Lower lobe of right lung (tissue), 2 donors: ENCODE measurements at places on chromosomes 2 and 18.

GRCh38 chr2:176140513-176141317 is 10.6 kb upstream of the HOXD4 start:
- no peaks in the 10 kb centered on the region for H3K36me3 ChIP-seq
- H3K4me1 ChIP-seq, result peaks cover 25% of the 10 kb centered on the region
- DNase-seq, result peak; percentile 70
- H3K4me3 ChIP-seq, result peak overlapping the region; percentile 53

GRCh38 chr18:56067214-56067894 is 479.4 kb upstream of the TCF4 start:
- no peak overlapping the region for H3K4me3 ChIP-seq
- H3K27me3 ChIP-seq, result no peaks in the 10 kb centered on the region
- DNase-seq, result no peak
- H3K27ac ChIP-seq, result no peak overlapping the region
- H3K4me1 ChIP-seq, result no peaks in the 10 kb centered on the region

DNA sequence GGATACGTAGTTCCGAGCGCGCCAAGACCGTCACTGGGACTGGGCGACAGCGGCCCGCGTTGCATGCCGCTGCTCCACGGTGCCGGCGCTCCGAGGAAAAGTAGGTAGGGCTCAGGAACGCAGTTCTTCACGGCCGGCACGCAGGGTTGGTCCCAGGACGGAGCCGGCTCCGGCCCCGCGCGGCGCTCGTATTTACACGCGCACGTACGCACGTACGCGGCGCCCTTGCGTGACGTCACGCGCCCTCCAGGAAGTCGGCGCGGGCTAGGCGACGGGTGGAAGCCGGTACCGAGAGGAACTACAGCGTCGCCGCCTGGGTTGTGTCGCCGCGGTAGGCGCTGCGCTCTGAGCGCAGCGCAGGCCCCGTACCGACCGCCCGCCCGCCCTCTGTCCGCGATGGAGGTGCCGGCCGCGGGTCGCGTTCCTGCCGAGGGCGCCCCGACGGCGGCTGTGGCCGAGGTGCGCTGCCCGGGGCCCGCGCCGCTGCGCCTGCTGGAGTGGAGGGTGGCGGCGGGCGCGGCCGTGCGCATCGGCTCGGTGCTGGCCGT is at the start of gene CTDP1:
CTDP1 (plus strand) TSS at position 252 of the 548 bp plus-strand sequence; CDS start at position 397, 145 bp downstream.
- peak; percentile 96 for DNase-seq
- peak within 1 kb of the TSS; percentile 97 for H3K27ac ChIP-seq
- H3K27me3 ChIP-seq, result no peaks in the 10 kb centered on the region
- H3K4me1 ChIP-seq, result peaks cover 43% of the 10 kb centered on the region
- H3K4me3 ChIP-seq, result peak within 1 kb of the TSS; percentile 80

GRCh38 chr2:53474914-53475313 is 292.7 kb upstream of the CHAC2 start:
- H3K27ac ChIP-seq, result no peak overlapping the region
- H3K27me3 ChIP-seq, result no peaks in the 10 kb centered on the region
- no peak overlapping the region for H3K4me3 ChIP-seq
- no peaks in the 10 kb centered on the region for H3K36me3 ChIP-seq
- H3K4me1 ChIP-seq, result no peaks in the 10 kb centered on the region
- DNase-seq, result no peak

- no peak overlapping the region for H3K4me3 ChIP-seq
- no peaks in the 10 kb centered on the region for H3K36me3 ChIP-seq
- no peak overlapping the region for H3K27ac ChIP-seq
These were observed 166.8 kb downstream of the KCNS3 start for GRCh38 chr2:18045230-18045629.

DNA sequence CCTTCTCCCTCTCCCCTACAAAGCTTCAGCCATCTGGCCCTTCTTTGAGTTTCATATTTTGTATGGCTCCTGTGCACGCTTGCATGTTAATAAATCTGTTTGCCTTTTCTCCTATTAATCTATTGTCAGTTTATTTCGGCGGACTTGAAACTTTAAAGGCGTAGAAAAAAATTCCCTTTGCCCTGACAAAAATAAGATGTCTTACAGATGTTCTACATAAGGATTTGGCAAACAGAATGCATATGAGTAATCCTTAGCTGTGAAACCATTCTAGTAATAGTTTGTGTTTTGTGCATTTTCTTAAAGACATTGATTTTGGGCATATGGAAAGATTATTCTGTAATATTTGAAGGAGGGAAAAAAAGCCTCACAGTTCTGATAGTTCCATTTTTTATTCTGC is 15.0 kb upstream of the BMPR2 start:
- no peaks in the 10 kb centered on the region for H3K27me3 ChIP-seq
- no peak for DNase-seq
- no peak overlapping the region for H3K4me3 ChIP-seq
- H3K36me3 ChIP-seq, result no peaks in the 10 kb centered on the region
- no peaks in the 10 kb centered on the region for H3K4me1 ChIP-seq

GRCh38 chr18:6132751-6133368 is 237.5 kb upstream of the TMEM200C start:
- no peak overlapping the region for H3K4me3 ChIP-seq
- H3K4me1 ChIP-seq, result no peaks in the 10 kb centered on the region
- H3K36me3 ChIP-seq, result no peaks in the 10 kb centered on the region
- H3K27me3 ChIP-seq, result no peaks in the 10 kb centered on the region

- no peak overlapping the region for H3K4me3 ChIP-seq
- no peaks in the 10 kb centered on the region for H3K36me3 ChIP-seq
- H3K4me1 ChIP-seq, result peaks cover 35% of the 10 kb centered on the region
- H3K27me3 ChIP-seq, result no peaks in the 10 kb centered on the region
- peak overlapping the region; percentile 71 for H3K27ac ChIP-seq
- no peak for DNase-seq
These were observed 3.8 kb downstream of the COBLL1 start for GRCh38 chr2:164837807-164838206.

DNA sequence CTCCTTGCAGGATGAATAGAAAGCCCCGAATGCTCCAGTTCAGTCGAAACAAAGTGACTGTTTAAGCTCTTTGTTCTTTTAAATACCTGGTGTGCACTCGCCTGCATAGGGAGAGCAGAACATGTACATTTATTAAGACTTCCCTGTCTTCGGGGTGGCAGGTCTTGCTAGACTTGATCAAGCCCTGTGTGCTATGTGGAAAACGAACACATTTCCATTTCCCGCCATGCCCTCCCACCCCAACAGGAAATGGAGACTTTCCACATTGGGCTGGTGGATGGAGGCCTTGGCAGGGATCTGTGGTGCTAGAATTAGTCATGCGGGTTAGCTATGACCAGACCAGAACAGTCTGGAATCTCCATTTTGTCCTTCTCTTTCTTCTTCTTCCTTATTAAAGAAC is 321.0 kb upstream of the THSD7B start:
- H3K27ac ChIP-seq, result no peak overlapping the region
- no peak overlapping the region for H3K4me3 ChIP-seq
- no peak for DNase-seq
- H3K4me1 ChIP-seq, result no peaks in the 10 kb centered on the region

- H3K36me3 ChIP-seq, result peaks cover 3% of the 10 kb centered on the region
- H3K4me3 ChIP-seq, result no peak overlapping the region
- DNase-seq, result peak; percentile 12
- H3K27ac ChIP-seq, result no peak overlapping the region
- H3K4me1 ChIP-seq, result no peaks in the 10 kb centered on the region
These were observed 32.3 kb downstream of the ADI1 start for GRCh38 chr2:3487028-3487425.

DNA sequence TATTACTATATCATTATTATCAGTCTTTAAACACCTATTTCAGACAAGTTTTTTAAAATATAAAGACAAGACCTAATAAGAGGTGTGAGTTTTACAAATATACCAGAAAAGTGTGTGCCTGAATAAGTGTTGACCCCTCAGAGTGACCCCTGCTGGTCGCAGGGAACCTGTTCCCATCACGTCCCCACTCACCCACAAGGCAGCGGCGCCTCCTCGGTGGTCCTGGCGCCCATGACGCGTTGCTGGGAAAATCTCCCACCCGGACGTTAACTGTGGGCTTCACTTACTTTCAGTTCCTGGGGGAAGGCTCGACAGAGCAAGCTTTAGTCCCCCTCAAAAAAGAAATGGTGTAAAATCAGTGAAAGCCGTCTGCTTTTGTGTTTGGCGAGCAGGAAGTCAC is 93.5 kb downstream of the TMEM18 start:
- no peaks in the 10 kb centered on the region for H3K27me3 ChIP-seq
- H3K4me3 ChIP-seq, result no peak overlapping the region
- no peak overlapping the region for H3K27ac ChIP-seq
- no peaks in the 10 kb centered on the region for H3K36me3 ChIP-seq

- no peaks in the 10 kb centered on the region for H3K36me3 ChIP-seq
- H3K4me3 ChIP-seq, result no peak overlapping the region
- peak; percentile 34 for DNase-seq
- H3K27me3 ChIP-seq, result no peaks in the 10 kb centered on the region
- no peak overlapping the region for H3K27ac ChIP-seq
These were observed 16.2 kb downstream of the ADRA2B start for GRCh38 chr2:96099861-96100798.

GRCh38 chr18:75582406-75582821 is 154.9 kb upstream of the SMIM21 start:
- no peaks in the 10 kb centered on the region for H3K36me3 ChIP-seq
- no peaks in the 10 kb centered on the region for H3K27me3 ChIP-seq
- H3K27ac ChIP-seq, result no peak overlapping the region
- no peak overlapping the region for H3K4me3 ChIP-seq
- no peak for DNase-seq

- H3K36me3 ChIP-seq, result peaks cover 41% of the 10 kb centered on the region
- H3K4me3 ChIP-seq, result no peak overlapping the region
- no peak for DNase-seq
- H3K27ac ChIP-seq, result no peak overlapping the region
These were observed 17.9 kb downstream of the VAPA start for GRCh38 chr18:9931678-9932077.

GRCh38 chr2:73187549-73187948 is 14.8 kb upstream of the NOTO start:
- DNase-seq, result no peak
- peaks cover 5% of the 10 kb centered on the region for H3K27me3 ChIP-seq
- no peak overlapping the region for H3K4me3 ChIP-seq
- no peak overlapping the region for H3K27ac ChIP-seq
- no peaks in the 10 kb centered on the region for H3K4me1 ChIP-seq

DNA sequence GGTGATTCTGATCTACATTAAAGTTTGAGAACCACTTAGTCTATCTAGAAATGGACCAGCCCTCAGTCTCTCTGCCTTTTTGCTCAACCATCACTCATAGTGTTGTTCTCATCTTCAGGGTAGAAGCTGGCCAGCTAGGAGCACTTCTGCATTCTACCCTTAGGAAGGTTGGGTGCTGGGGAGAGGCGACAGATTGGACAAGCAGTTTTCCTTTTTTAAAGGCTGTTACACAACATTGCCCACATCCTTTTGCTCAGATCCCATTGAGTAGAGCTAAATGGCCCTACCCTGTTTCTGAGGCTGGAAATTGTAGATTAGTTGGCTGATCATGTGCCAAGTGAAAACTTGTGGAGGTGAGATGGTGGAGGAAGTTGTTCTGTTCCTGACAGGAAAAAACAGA is 35.6 kb downstream of the OSBPL6 start:
- H3K27me3 ChIP-seq, result no peaks in the 10 kb centered on the region
- no peak overlapping the region for H3K27ac ChIP-seq
- no peak for DNase-seq
- no peak overlapping the region for H3K4me3 ChIP-seq

GRCh38 chr18:74373428-74373827 is 57.8 kb downstream of the C18orf63 start:
- H3K36me3 ChIP-seq, result no peaks in the 10 kb centered on the region
- peaks cover 3% of the 10 kb centered on the region for H3K4me1 ChIP-seq
- no peak for DNase-seq
- H3K27me3 ChIP-seq, result no peaks in the 10 kb centered on the region
- no peak overlapping the region for H3K27ac ChIP-seq
- H3K4me3 ChIP-seq, result no peak overlapping the region

- H3K4me1 ChIP-seq, result peaks cover 1% of the 10 kb centered on the region
- no peak for DNase-seq
- H3K27me3 ChIP-seq, result peaks cover 4% of the 10 kb centered on the region
- no peak overlapping the region for H3K27ac ChIP-seq
- H3K4me3 ChIP-seq, result no peak overlapping the region
These were observed 4.2 kb upstream of the USP14 start for GRCh38 chr18:154151-154550.

DNA sequence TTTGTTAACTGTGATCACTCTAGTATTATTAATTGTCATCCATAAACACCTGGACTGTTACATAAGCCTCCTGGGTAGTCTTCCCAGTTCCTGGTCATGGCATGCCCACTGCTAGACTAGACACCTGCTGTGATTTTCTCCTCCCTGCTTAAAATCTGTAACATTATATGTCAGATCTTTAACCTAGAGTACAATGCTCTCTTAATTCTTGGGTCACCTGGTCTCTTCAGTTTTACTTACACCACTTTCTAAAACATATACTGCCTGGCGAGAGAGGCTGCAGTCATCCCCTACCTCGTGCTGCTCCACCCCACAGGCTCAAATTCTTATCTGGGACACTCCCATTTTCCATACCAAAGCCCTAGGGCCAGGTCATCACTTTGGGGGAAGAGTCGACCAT is 161.3 kb downstream of the CDH2 start:
- DNase-seq, result no peak
- H3K4me3 ChIP-seq, result no peak overlapping the region
- H3K27ac ChIP-seq, result no peak overlapping the region
- H3K4me1 ChIP-seq, result no peaks in the 10 kb centered on the region
- H3K36me3 ChIP-seq, result no peaks in the 10 kb centered on the region

- no peaks in the 10 kb centered on the region for H3K36me3 ChIP-seq
- H3K4me1 ChIP-seq, result no peaks in the 10 kb centered on the region
- no peak overlapping the region for H3K4me3 ChIP-seq
- no peak for DNase-seq
- no peaks in the 10 kb centered on the region for H3K27me3 ChIP-seq
These were observed 36.9 kb upstream of the KLF7 start for GRCh38 chr2:207202645-207203044.

- no peak for DNase-seq
These were observed 17.0 kb upstream of the KANSL1L start for GRCh38 chr2:210188190-210188589.

GRCh38 chr2:107376909-107377308 is 449.8 kb upstream of the RGPD4 start:
- H3K4me3 ChIP-seq, result no peak overlapping the region
- H3K27me3 ChIP-seq, result no peaks in the 10 kb centered on the region
- no peak for DNase-seq
- H3K27ac ChIP-seq, result no peak overlapping the region

GRCh38 chr2:58708565-58708964 is 467.4 kb upstream of the FANCL start:
- H3K27ac ChIP-seq, result no peak overlapping the region
- no peaks in the 10 kb centered on the region for H3K4me1 ChIP-seq
- H3K4me3 ChIP-seq, result no peak overlapping the region
- H3K36me3 ChIP-seq, result no peaks in the 10 kb centered on the region
- no peaks in the 10 kb centered on the region for H3K27me3 ChIP-seq

DNA sequence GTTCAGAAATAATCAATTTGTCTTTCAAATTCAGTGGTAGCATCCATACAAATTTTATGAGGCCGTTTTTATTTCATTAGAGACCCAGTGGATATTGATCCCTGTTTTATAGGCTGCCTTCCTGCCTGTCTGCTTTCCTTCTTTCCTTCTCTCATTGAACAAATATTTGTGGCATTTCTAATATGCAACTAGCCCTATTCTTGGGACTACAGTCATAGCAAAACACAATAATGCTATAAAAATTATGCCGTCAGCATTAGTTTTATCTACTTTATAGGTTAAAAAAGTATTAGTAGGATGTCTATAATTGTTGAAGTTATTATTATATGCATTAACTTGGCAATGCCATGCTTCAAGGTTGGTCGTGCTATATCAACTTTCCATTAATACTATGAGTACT is 2037.8 kb upstream of the LRRTM1 start:
- no peak overlapping the region for H3K4me3 ChIP-seq
- no peak overlapping the region for H3K27ac ChIP-seq
- H3K36me3 ChIP-seq, result no peaks in the 10 kb centered on the region
- H3K27me3 ChIP-seq, result no peaks in the 10 kb centered on the region
- H3K4me1 ChIP-seq, result no peaks in the 10 kb centered on the region

GRCh38 chr2:195498839-195499490 is 158.1 kb upstream of the SLC39A10 start:
- H3K4me3 ChIP-seq, result no peak overlapping the region
- no peaks in the 10 kb centered on the region for H3K36me3 ChIP-seq
- DNase-seq, result no peak
- H3K4me1 ChIP-seq, result no peaks in the 10 kb centered on the region
